ENCODE measurements at places on chromosomes 6 and 20.

- no peak for DNase-seq
Measured at GRCh38 chr20:63940071-63940471, 16.1 kb downstream of the UCKL1 start.

GRCh38 chr20:62437927-62438326, 10.6 kb upstream of the RBBP8NL start:
- DNase-seq, result no peak

DNA sequence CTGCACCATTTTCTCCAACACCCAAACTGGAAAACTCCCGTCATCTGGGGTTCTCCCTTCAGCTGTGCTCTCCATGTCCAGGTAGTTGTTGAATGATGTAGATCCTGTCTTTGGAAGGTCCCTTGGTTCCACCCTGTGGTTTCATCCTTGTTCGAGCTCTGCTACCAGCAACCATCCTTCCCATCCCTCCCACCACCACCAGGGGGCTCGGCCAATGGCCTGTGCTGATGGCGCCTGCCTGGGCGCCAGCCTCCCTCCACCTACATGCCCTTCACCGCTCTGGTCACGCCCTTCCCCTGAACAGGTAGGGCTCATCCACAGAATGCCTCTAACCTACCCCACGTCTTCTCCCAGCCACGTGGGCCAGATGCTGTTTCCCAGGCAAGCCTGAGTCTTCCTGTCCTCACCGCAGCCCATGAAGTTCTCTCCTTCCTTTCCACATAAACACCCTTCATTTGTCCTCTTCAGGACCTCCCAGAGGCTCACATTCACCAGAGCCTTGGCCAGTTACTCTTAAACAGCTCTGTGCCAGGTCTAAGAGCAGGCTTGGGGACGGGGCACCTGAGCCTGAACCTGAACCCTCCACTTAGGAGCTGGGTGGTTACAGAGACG, 75.1 kb upstream of the DUSP22 start:
- no peak for DNase-seq

DNA sequence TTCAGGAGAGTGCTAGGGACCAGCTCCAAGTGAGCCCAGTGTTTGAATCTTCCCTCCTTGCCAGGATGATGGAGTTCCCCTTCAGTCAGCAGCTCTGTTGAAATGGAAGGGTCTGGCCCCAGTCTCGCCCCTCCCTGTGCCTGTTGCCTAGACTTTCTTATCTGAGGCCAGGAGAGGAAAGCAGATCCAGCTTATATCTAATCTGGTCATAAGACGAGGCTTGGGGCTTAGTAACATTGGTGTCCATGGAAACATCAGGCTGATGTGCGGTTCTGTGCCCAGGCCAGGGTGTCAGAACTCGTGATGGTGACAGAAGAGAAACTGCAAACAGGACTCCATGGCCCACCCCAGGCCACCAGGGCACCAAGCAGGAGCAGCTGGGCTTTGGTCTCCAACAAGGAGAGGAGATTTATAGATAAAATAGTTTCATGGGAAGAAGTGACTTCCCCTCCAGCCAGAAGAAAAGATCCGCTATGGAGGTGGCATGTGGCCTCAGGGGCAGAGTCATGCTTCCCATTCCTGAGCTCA, 9.8 kb downstream of the MAS1L start:
- DNase-seq, result no peak

DNA sequence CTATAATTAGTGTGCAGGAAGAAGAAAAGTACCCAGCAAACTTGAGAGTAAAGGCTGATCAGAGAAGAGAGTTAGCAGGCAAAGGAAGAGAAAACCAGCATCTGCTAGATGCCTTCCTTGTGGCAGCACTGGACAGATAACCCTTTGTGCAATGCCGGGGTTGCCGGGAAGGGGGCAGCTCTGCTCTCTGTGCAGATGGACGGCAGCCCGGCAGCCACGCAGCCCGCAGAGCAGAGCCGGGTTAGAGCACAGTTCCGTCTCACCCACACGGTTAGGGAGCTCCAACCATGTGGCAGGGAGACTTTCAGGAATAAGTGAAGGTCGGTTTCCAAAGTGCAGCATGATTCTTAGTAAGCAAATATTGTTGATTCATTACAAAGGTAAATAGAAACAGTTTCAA, 80.0 kb upstream of the RPS6KA2 start:
- DNase-seq, result no peak

Measured in activated CD4-positive, alpha-beta T cell treated with anti-CD3 and anti-CD28 coated beads, Interleukin-2, amount 50 U/mL, for 24 hours (primary cell).